ENCODE measurements at places on chromosomes 12 and 14. TPM values are rescaled to one million over a fixed set of nuclear protein-coding genes. Genes with fewer than 3 reads are reported as not detected.

The WNT5B gene
- 10.6 TPM for total RNA-seq

The SLC38A2 gene
- total RNA-seq: 285 TPM

GRCh38 chr12:52532636-52533035 lies 12.4 kb upstream of the KRT5 start:
- no peak for DNase-seq

DNA sequence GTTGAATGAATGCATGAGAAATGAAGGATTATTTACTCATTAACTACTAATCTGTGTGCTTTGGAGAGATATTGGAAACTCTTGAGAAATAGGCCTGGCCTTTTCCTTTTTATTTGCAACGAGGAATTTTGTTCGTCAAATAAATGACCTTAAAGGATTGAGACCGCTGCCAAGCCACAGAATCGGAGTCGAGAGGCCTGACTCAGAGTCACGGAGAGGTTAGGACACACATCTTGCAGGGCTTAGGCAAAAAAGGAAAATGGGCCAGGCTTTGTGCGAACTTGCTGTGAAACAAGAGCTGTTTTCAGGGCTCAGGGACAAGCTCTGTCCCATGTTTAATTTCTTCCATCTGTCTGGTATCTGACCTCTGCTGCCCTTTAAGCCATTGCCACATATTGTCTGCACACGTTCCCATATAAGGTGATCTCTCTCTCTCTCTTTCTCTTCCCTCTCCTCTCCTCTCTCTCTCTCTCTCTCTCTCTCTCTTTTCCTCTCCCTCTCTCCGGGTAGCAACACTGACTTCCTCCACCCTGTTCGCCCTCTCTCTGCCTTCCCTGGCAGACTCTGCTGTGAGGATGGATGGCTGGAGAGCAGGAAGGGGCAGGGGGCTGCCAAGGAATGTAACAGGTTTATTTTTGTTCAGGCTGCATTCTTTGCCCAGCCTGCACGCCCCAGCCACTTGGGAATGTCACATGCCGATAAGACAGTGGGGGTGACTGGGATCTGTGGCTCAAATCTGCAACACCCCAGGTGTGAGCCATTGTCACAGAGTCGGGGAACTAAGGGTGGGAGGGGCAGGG lies 14.9 kb upstream of the IFT81 start:
- DNase-seq: peak; percentile 89

GRCh38 chr12:89448526-89448925 lies 76.1 kb downstream of the GALNT4 start:
- no peak for DNase-seq

GRCh38 chr12:119894916-119895315 lies 17.8 kb upstream of the CIT start:
- DNase-seq: no peak

GRCh38 chr12:2693244-2693860 lies 101.4 kb upstream of the FKBP4 start:
- no peak for DNase-seq
